ENCODE measurements at places on chromosomes 13 and 19.

- DNase-seq: no peak
These were observed 13.5 kb downstream of the NOTCH3 start for GRCh38 chr19:15187026-15188007.

DNA sequence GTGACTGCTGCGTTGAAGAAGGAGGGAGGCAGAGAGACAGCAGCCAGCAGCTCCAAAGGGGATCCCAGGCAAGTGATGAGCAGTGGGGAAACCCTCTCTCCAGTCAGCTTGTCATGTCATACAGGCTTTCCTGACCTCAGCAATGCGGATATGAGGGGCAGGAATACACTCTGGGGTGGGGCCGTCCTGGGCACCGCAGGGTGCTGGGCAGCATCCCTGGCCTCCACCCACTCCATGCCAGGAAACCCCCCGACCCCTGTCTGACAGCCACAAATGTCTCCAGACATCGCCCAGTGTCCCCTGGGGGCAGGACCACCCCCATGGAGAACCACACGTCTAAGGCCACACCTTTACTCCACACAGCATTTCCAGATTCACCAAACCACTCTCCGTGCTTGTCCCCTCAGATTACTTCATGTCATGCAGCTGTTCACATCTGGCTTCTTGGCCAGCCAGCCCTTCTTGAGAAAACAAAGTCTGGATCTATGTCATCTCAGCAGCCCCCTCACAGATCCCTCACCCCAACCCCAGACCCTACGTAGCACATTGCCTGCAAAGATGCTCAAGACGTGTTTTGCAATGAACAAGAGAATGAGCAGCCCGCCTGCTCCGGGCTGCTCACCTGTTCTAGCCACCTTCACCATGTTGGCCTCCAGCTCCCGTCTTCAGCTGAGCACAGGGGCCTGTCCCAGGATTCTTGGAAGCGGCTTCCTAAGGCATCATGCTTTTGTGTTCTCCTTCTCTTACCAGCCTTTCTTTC lies 46.5 kb downstream of the RFX2 start:
- DNase-seq: no peak

DNA sequence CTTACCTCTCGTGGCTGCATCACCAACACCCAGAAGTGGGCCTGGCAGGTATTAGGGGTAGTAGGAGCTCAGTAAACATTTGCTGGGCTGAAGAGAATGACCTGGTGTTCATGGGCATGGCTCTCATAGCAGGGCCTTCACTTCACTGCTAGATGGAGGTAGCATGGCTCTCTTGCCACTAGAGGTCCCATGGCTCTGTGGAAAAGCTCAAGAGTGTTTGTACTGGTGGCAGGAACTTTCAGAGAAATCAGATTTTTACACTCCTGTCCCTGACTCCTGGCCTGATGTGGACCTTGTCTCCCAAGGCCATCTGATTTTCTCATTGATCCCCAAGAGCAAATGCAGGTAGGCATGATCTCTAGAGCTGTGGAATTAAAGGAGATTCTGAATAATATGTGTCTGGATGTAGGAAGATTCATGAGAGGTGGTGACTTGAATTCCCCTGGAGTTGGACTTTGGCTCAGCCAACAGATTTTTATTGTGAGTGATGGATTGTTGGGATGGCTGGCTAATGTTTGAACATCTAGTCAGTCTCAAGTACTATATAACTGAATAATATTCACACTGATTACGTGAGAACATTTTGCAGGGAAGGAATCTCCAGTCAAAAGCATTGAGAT lies 5.7 kb downstream of the ZNF574 start:
- DNase-seq: no peak

DNA sequence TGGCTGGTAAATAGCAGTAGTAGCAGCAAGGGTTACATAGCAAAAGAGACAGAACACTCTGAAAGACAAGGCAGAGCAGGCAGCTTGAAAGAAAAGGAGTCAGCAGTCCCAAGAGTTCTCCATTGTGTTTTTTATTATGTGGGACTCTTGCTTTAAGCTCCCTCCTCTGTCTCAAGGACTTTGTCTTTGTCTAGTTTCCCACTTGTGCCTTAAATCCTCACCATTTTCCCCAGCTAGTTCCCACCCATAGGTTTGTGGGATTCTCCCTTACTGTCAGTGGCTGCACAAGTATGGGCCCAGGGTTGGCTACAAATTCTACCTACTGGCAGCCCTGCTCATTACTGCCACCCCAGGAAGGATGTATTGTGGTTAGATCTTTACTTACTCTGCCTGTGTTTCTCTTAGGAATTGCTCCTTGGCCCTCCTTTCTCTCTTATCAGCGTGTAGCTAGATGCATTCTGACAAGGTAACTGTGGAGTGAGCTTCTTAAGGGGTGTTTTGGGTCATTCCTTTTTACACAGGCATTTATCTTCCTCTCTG lies 413.4 kb upstream of the PCDH9 start:
- no peak for DNase-seq

DNA sequence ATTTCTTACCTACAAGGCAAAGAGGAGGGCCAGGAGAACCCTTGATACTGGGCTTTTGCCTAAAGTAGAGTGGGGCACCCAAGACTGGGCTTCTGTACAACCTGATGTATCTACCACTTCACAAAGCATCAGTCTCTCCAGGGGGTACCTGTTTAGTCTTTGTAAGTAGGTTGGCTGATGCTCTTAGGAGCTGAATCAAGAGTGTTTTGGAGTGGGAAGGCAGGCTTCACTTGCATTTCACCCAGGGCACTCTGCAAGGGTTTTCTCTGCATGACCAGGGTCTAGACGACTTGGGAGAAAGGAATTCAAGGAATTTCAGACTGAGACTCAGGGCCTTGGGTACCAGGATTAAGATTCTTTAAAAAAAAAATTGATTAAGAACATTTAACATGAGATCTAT lies 361.5 kb downstream of the RFC3 start:
- DNase-seq: no peak

Measured in fibroblast of skin of left biceps (primary cell).